ENCODE measurements at places on chromosomes 2 and 18. TPM values are rescaled to one million over a fixed set of nuclear protein-coding genes. Genes with fewer than 3 reads are reported as not detected.

DNA sequence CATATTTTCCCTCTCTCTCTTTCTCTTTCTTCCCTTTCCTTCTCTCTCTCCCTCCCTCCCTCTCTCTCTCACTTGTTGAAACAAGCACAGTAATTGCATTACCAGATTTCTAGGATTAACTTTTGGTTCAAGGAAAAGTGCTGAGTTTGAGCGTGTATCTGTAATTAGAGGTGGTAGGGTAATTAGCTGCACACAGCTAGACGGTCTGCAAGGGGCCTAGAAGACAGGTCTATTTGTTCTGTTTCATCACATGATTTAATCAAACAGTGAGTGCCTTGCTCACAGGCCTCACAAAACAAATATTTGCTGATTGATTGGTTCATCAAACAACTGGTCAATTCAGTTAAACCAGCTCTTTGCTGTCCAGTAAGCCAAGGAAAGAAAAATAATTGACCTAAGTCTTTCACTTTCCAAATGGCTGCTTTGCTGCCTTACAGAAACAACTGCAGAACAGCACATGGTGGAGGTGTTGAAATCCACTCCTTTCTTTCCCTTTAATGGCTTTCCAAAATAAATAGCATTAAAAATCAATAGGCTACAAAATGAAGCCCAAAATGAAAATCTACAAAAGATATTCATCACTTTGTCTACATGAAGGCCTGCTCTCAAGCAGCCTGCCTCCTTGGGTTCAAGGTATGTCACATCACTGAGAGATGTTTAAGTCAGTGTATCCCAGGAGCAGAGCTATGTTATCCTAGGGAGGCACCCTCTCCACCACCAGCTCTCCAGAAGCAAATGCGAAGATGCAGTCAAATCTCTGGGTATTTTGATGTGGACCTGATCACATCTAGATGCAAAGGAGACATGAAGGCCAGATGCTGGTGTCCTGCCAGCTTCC, 264.4 kb upstream of the SIX2 start:
- H3K4me1 ChIP-seq = no peaks in the 10 kb centered on the region
- no peaks in the 10 kb centered on the region for H3K36me3 ChIP-seq
- H3K4me3 ChIP-seq = no peak overlapping the region
- H3K27me3 ChIP-seq = no peaks in the 10 kb centered on the region
- no peak overlapping the region for H3K27ac ChIP-seq

DNA sequence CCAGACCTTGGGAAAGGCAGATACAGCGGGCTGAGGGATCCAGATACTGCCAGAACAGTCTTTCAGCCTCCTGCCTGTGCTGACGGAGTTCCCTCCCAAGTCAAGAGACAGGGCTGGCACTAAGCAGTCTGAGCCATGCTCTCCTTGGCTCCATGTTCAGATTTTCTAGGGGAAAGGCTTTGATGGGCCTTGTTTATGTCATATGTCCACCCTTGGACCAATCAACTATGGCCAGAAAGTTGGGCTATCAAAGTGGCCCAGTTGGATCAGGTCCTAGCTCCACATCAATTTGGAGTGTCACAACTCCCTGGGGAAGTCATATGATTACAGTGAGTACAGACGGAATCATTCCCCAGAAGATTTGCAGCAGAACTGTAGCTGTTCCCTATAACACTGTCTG, 152.0 kb downstream of the GREB1L start:
- no peak overlapping the region for H3K27ac ChIP-seq
- DNase-seq = no peak
- H3K4me3 ChIP-seq = no peak overlapping the region
- H3K36me3 ChIP-seq = peaks cover 47% of the 10 kb centered on the region

SLC8A1 gene
- total RNA-seq = 2.3 TPM

DNA sequence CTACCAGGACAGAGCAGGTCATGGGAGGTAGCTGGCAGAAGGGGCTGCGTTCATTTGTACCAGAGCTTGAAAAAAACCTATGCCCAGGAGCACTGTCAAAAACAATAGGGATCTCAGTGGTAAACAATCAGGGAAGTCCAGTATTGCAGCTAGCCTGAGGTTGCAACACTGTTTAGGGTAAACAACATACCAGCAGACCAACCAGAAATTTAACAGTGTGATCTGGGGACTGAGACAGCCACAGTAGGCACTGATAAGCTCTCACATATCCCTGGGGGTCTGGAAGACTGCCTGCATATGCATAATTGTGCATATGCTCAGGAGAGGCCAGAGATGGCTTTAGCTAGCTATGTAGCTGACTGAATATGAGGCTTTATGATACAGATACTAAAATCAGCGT, 12.0 kb upstream of the ZCCHC2 start:
- H3K36me3 ChIP-seq = no peaks in the 10 kb centered on the region
- no peak for DNase-seq
- H3K4me1 ChIP-seq = no peaks in the 10 kb centered on the region
- no peaks in the 10 kb centered on the region for H3K27me3 ChIP-seq

CXCR4 gene
- 6.9 TPM for total RNA-seq

DNA sequence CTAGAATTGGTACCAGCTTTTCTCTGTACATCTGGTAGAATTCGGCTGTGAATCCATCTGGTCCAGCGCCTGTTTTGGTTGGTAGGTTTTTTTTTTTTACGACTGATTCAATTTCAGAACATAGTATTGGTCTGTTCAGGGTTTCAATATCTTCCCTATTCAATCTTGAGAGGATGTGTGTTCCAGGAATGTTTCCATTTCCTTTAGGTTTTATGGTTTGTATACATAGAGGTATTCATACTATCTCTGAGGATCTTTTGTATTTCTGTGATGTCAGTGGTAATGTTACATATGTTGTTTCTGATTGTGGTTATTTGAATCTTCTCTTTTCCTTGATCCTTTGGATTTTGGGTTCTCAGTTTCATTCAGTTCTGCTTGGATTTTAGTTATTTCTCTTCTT, 172.1 kb upstream of the ITGA4 start:
- no peaks in the 10 kb centered on the region for H3K27me3 ChIP-seq
- no peaks in the 10 kb centered on the region for H3K36me3 ChIP-seq
- no peak for DNase-seq
- no peaks in the 10 kb centered on the region for H3K4me1 ChIP-seq
- no peak overlapping the region for H3K4me3 ChIP-seq

DNA sequence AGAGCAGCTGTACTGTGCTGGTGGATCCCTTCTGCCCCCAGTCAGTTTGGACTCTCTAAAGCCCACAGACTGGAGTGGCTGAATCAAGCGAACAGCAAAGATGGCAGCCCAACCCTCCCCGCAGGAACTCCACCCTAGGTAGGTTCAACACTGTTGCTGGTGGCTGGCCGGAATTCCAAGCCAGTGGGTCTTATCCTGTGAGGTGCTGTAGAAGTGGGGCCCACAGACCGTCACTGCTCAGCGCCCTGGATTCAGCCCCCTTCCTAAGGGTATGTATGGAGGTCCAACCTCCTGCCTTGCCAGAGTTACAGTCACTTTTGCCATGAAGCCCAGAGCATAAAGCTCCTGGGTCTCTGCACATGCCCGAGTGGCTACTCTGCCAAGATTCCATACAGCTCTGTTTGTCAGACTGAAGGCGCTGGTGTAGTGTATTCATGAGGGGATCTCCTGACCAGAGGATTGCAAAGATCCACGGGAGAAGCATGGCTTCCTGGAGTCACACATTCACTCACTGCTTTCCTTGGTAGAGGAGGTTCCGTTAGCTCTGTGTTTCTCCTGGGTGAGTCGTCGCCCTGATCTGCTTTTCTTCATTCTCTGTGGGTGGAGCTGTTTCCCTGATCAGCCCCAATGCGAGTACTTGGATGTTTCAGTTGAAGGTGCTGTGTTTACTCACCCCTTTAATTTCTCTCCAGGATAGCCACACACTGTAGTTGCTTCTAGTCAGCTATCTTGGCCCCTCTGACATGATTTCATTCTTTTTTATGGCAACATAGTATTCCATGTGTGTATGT, 293.6 kb upstream of the THUMPD2 start:
- no peak overlapping the region for H3K4me3 ChIP-seq
- H3K4me1 ChIP-seq = no peaks in the 10 kb centered on the region
- no peak for DNase-seq
- H3K36me3 ChIP-seq = no peaks in the 10 kb centered on the region
- no peak overlapping the region for H3K27ac ChIP-seq
- no peaks in the 10 kb centered on the region for H3K27me3 ChIP-seq

- H3K27me3 ChIP-seq = no peaks in the 10 kb centered on the region
- H3K27ac ChIP-seq = no peak overlapping the region
- H3K36me3 ChIP-seq = no peaks in the 10 kb centered on the region
- no peak overlapping the region for H3K4me3 ChIP-seq
Observed at GRCh38 chr2:222105046-222105445, 193.8 kb downstream of the PAX3 start.

All from psoas muscle (tissue), 8 donors.